Right atrium auricular region (tissue), 2 donors: ENCODE measurements at places on chromosomes 6 and 20. TPM values are rescaled to one million over a fixed set of nuclear protein-coding genes. Genes with fewer than 3 reads are reported as not detected.

Gene POM121L2
- total RNA-seq: not detected

Gene TTK
- 0.52 TPM for total RNA-seq

Gene RPN2
- 129 TPM for total RNA-seq

Gene OR2J1
- total RNA-seq: not detected

Gene MUCL3
- not detected for total RNA-seq

DNA sequence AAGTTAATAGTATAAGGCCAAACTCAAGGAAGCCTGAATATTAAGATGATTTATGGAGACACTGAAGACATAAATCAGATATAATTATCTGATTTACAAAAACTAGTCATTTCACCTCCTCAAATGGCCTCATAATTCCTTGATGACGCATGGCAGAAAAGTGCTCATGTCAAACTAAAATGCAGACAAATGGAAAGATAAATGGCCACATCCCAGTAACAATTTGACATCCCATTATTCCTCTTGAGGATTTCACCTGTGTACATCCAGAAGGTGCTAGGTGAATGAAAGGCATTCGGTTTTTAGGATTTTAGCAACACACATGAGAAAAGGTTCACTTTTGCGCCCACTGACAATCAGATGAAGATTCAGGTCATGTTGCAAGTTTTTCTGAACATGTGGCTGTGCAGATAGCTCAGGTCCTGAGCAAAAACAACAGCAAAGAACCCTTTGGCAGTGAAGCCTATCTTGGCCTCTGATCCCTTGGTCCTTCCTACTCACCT, 24.2 kb downstream of the SGK1 start:
- H3K27ac ChIP-seq: no peak overlapping the region
- no peak overlapping the region for H3K4me3 ChIP-seq
- H3K36me3 ChIP-seq: no peaks in the 10 kb centered on the region
- H3K27me3 ChIP-seq: no peaks in the 10 kb centered on the region

DNA sequence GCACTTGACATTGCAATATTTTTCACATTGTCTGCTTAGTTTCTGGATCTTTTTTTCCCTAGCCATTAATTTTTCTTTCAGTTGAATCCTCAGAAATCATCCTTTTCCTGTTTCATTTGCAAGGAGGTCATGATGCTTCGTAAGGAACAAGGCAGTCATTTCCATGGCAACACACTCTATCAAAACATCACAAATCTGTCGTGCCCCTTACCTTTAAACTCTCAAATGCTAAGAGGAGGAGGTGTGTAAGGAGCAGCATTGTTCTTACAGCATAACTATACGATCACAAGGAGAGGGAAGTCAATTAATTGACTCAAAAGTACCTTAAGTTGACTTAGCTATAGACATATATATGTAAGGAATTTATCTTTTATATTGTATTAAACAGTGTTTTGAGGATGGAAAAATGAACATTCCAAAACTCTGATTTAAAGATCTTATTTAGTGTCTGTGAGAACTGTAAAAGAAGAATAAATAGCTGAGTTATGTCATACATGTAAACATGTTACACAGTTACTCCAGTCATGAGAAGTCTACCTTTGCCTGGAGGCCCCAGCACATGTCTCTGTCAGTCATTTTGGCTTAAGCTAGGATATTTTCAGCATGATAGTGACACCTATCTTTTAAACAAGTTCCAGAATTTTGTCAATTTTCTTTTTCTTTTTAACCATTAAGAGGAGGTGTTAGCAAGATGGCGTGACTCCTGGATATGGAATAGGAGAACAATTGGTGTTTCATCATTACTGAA, 41.6 kb downstream of the CDKAL1 start:
- no peaks in the 10 kb centered on the region for H3K27me3 ChIP-seq
- no peak overlapping the region for H3K27ac ChIP-seq
- DNase-seq: no peak
- peaks cover 8% of the 10 kb centered on the region for H3K4me1 ChIP-seq
- no peak overlapping the region for H3K4me3 ChIP-seq
- H3K36me3 ChIP-seq: peaks cover 5% of the 10 kb centered on the region

DNA sequence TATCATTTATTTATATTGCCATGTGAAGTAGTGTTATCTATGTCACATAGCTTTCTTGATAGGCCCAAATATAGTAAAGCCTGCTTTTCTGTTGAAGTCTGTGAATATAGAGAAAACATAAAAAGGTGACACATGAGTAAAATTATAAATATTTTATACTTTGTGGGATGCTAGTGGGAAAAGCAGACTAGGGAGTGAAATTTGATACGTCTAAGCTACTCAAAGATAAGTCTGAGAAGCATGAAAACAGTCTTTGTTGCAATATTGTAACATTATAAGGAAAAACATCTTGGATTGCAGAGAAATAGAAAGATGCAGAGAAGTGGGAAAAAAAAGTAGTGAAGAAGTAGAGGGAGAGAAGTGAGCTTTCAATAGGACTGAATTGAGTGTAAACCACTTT, 75.4 kb downstream of the ZNF292 start:
- H3K4me3 ChIP-seq: no peak overlapping the region
- H3K27me3 ChIP-seq: no peaks in the 10 kb centered on the region
- no peaks in the 10 kb centered on the region for H3K36me3 ChIP-seq
- H3K27ac ChIP-seq: no peak overlapping the region

- no peaks in the 10 kb centered on the region for H3K27me3 ChIP-seq
- no peaks in the 10 kb centered on the region for H3K4me1 ChIP-seq
- H3K27ac ChIP-seq: no peak overlapping the region
- peaks cover 7% of the 10 kb centered on the region for H3K36me3 ChIP-seq
- H3K4me3 ChIP-seq: no peak overlapping the region
- no peak for DNase-seq
Observed at GRCh38 chr6:142195862-142196541, 48.9 kb downstream of the VTA1 start.

DNA sequence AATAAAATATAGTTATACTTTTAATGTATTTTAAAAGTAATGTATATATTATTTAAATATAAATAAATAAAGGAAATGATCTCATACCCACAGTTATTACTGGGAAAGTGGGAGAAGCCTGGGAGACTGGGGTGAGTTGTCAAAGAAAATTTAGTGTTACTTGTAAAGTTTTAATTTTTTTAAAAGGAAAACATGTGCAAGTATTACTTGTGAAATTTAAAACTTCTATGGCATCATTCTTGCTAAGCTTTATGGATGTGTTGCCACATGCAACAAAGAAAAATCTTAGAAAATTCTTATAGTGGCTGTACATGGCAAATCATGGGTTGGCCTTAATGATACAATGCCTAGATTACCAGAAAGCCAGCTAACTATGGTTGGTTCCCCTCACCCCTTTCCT, 194.0 kb upstream of the KCNK16 start:
- no peaks in the 10 kb centered on the region for H3K36me3 ChIP-seq
- H3K4me1 ChIP-seq: no peaks in the 10 kb centered on the region
- H3K4me3 ChIP-seq: no peak overlapping the region
- H3K27me3 ChIP-seq: no peaks in the 10 kb centered on the region
- no peak overlapping the region for H3K27ac ChIP-seq

DNA sequence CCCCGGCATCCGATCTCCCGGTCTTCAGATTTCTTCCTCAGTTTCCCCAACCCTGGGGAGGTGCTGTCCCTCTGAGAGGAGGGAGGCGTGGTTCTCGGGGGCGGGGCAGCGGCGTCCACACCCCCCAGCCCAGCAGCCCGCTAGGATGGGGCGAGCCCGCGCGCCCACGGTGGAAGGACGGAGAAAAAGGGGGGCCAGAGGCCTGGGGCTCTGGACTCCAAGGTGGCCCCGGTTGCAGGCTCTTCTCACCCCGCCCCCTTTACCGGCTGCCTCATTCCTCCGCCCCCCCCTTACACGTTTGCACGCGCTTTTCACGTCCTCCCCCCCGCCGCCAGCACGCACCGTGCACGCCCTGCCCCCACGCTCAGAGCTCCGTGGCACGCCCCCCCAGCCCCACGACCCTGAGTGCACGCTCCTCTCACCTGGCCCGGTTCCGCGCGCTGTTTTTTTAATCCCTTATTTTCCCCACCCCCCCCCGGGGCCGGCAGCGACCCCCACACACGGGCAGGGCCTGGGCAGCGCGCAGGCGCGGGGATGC, 402 bp downstream of the ZBTB12 start:
- H3K27ac ChIP-seq: peak overlapping the region; percentile 91
- peak overlapping the region; percentile 73 for H3K4me3 ChIP-seq
- H3K4me1 ChIP-seq: no peaks in the 10 kb centered on the region
- H3K27me3 ChIP-seq: no peaks in the 10 kb centered on the region
- H3K36me3 ChIP-seq: no peaks in the 10 kb centered on the region
- DNase-seq: no peak

- H3K4me1 ChIP-seq: no peaks in the 10 kb centered on the region
- no peak overlapping the region for H3K4me3 ChIP-seq
- no peak for DNase-seq
- H3K27me3 ChIP-seq: no peaks in the 10 kb centered on the region
- no peak overlapping the region for H3K27ac ChIP-seq
- H3K36me3 ChIP-seq: no peaks in the 10 kb centered on the region
Observed at GRCh38 chr20:52305858-52306257, 114.3 kb upstream of the ZFP64 start.

DNA sequence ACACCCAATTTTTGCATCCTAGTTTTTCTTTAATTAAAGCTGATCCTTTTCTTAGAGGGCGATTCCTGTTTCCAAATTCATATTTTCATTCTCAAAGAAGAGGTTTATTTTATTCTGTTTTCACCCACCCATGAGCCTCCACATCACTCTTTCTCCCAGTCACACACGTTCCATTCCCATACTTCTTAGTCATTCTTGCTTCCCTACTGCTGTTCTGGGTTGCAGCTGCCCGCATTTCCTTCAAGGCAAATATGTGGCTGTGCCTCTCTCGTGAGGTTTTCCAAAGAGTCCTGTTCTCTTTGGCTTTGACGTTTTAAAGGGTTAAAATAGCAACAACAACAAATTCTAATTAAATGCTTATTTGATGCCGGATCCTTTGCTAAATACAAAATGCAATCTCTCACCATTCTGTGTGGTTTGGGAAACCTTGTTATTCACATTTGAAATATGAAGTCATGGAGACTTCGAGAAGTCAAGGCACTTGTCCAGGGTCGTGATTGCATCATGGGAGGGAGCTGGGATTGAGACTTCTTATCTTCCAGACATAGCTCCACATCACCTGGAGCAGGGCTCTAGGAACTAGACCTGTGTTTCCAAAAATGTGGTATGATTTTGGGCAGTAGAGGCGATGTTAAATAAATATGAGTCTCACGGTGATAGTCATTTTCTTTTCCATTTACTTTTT, 126.6 kb downstream of the DOK5 start:
- no peak overlapping the region for H3K27ac ChIP-seq
- no peaks in the 10 kb centered on the region for H3K27me3 ChIP-seq
- H3K4me1 ChIP-seq: no peaks in the 10 kb centered on the region
- no peak for DNase-seq
- no peak overlapping the region for H3K4me3 ChIP-seq

DNA sequence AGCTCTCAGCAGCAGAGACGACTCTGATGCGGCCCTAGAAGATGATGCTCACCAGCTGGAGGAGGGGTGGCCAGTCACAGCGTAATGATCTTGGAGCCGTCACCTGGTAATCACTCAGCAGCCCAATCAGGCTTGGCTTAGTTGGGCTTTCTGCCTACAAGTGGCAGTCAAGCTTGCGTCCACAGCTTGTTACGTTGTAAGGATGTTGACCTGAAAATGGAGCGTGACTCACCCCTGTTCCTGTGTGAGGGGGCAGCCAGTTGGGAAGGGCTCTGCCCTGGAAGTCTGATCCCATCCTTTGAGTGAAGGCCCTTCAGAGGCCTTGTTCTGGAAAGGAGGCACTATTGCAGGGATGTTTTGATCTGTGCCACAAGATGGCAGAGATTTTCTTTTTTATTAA, 49.8 kb downstream of the SPATA2 start:
- H3K4me3 ChIP-seq: no peak overlapping the region
- H3K27me3 ChIP-seq: no peaks in the 10 kb centered on the region
- H3K27ac ChIP-seq: no peak overlapping the region
- no peaks in the 10 kb centered on the region for H3K4me1 ChIP-seq
- no peak for DNase-seq

DNA sequence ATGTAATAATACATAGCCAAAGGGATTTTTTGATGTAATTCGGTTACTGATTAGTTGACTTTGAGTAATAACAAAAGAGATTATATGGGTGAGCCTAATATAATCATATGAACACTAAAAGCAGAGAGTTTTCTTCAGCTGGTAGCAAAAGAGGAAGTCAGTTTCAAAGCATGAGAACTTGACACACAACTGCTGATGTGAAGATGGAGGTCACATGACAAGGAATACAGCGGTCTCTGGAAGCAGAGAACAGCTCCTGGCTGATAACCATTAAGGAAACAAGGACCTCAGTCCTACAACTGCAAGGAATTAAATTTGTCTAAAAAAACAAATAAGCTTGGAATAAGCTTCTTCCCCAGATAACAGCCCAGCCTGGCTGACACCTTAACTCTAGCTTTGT, 154.5 kb upstream of the PRND start:
- H3K4me1 ChIP-seq: no peaks in the 10 kb centered on the region
- no peak overlapping the region for H3K27ac ChIP-seq
- H3K4me3 ChIP-seq: no peak overlapping the region
- H3K27me3 ChIP-seq: no peaks in the 10 kb centered on the region

- H3K27me3 ChIP-seq: no peaks in the 10 kb centered on the region
- H3K36me3 ChIP-seq: no peaks in the 10 kb centered on the region
- H3K27ac ChIP-seq: no peak overlapping the region
- no peak overlapping the region for H3K4me3 ChIP-seq
Observed at GRCh38 chr6:76441875-76442274, 369.4 kb upstream of the IMPG1 start.

DNA sequence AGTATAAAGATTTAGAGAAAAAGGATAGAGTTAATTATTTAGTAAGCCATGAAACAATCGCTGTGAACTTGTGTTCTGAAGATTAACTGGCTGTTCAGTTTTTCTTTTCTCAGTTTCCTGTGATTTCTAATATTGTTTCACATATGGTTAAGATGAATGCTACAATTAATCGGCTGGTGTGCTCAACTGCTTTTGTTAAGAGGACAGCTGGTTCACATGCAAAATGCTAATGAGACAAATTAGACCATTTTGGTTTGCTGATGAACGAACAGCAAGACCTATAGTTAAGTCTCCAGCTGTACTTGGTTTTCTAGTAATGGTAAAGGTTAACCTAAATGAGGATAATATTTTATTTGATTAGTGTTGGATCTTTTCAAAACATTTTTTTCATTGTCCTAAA, 10.8 kb upstream of the NHSL1 start:
- no peak for DNase-seq
- no peaks in the 10 kb centered on the region for H3K4me1 ChIP-seq
- no peak overlapping the region for H3K27ac ChIP-seq
- H3K27me3 ChIP-seq: no peaks in the 10 kb centered on the region
- no peak overlapping the region for H3K4me3 ChIP-seq
